ENCODE measurements at places on chromosomes 16 and 17. TPM values are rescaled to one million over a fixed set of nuclear protein-coding genes. Genes with fewer than 3 reads are reported as not detected.

- peak; percentile 68 for DNase-seq
These were observed 338.5 kb downstream of the PMP22 start for GRCh38 chr17:14926526-14927122.

GRCh38 chr16:15552507-15552906 is 90.4 kb downstream of the MARF1 start:
- no peak for DNase-seq

GRCh38 chr16:1117176-1117900 is 21.3 kb upstream of the C1QTNF8 start:
- no peak for DNase-seq

DNA sequence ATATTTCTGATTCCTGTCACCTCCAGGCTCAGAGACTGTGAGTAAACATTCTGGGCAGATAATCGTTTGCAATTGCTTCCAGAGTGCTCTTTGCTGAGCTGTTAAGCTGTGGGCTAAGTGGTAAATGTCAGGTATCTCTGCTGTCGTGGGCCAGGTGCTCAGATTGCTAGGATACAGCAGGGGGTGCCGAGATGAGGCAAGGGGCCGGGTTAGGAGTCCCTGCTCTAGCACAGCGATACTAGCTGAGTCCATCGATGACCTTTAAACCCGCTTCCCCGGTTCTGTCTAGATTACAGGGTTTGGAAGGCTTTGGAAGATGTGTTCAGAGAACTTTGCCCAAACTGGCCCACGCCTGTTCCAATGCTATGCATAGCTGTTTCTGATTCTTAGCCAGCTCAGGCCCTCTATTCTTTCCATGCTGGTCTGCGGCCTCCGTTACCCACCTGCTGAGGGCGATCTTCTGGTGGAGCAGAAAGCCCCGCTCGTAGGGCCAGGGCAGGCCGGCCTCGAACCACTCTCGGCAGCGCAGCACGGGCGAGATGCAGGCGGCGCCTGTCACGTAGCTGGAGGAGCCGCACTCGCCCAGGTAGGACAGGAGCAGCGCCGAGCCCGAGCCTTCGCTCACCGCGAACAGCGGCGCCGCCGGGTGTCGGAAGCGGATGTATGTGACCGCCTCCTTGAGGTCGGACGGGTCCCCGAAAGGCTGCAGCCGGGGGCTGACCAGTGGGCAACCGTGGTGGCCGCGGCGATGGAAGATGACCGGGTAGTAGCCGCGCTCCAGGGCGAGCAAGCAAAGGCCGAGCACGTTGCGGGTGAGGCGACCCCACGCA is 979 bp downstream of the ABHD15 start:
- no peak for DNase-seq

DNA sequence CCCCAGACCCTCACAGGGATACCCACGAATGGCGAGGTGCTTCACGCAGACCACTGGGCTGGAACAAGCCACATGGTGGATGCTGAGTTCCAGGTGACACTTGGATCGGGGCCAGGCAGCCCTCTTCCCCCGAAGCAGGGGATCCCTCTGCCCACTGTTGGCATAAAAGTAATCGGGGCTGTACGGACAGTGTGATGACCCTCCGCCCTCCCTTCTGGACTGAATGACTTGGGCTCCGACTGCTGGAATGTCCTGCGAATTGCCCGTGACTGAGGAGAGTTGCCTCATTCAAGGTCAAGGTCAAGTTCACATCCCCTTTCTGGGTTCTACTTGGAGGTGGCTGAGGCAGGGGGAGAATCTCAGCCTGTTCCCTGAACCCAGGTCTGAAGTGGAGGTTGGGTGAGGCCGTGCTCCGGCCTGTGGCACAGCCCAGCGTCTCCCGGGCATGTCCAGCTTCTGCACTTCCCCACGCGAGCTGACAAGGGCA is 28.5 kb upstream of the CREBBP start:
- no peak for DNase-seq

- no peak for DNase-seq
These were observed 139.0 kb downstream of the RPTOR start for GRCh38 chr17:80683625-80684104.

DNA sequence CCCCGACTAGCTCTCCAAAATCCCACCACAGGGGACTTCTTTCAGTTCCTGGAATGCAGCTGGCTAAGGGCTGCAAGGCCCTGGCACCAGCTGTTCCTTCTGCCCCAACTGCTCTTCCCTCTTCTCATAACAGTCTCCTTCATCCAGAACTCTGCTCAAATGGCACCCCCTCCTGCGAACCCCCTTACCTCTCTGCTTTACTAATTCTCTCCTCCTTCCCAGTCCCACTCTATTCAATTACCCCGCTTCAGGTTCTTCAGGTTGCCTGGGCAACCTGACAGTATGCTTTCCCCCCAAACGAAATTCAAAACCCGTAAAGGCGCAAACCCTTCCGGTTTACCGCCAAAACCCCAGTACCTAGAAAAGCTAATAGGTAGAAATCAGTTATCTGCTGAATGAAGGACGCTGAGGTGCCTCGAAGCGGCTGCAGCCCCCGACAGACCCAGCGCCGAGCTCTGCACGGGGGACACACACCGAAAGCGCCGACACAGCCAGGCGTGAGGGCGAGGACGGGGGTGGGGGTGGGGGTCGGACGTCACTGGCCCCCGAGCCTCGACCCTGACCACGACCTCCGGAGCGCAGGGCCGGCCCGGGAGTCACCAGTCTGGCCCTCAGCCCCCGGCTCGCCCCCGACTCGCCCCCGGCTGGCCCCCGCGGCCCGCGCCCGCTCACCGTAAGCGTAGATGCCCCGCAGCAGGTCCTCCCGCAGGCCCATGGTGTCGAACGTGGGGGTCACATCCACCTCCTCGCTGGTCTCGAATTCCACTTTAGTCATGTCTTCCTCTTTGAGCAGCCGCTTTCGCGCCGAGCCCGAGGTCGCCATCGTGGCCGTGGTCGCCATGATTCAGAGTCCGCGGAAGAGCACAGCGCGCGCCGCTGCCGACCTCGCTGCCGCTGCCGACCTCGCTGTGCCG is 550 bp downstream of the EIF4A3 start:
- DNase-seq, result no peak

Gene C17orf100
- 0.32 TPM for total RNA-seq

- peak; percentile 48 for DNase-seq
These were observed 355.3 kb downstream of the TOX3 start for GRCh38 chr16:52191531-52192134.

DNA sequence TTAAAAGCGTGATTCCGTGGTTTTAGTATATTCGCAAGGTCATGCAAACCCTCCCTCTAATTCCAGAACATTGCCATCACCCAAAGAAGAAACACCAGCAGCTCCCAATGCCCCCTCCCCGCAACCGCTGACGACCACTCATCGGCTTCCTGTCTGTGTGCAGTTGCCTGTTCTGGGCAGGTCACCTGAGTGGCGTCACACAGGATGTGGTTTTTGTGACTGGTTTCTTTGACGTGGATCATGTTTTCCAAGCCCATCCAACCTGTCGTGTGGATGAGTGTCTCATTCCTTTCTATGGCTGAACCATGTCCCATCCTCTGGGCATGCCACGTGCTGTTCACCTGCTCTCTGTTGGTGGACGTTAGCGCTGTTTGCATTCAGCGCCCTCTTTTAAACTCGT is 8.2 kb upstream of the ATP2C2 start:
- DNase-seq, result no peak

- no peak for DNase-seq
These were observed 151.1 kb upstream of the NOL11 start for GRCh38 chr17:67566656-67567055.

GRCh38 chr17:33261820-33262219 is 31.3 kb downstream of the ASIC2 start:
- no peak for DNase-seq

- no peak for DNase-seq
These were observed 220.6 kb downstream of the HS3ST4 start for GRCh38 chr16:25912321-25912720.

- DNase-seq, result no peak
These were observed 1.8 kb upstream of the ENPP7 start for GRCh38 chr17:79728908-79729471.

- no peak for DNase-seq
These were observed 7.3 kb downstream of the HS3ST4 start for GRCh38 chr16:25699069-25699468.

- no peak for DNase-seq
These were observed 25.9 kb downstream of the PIPOX start for GRCh38 chr17:29068818-29069217.

GRCh38 chr17:78708510-78708973 is 73.5 kb downstream of the CYTH1 start:
- peak; percentile 78 for DNase-seq

DNA sequence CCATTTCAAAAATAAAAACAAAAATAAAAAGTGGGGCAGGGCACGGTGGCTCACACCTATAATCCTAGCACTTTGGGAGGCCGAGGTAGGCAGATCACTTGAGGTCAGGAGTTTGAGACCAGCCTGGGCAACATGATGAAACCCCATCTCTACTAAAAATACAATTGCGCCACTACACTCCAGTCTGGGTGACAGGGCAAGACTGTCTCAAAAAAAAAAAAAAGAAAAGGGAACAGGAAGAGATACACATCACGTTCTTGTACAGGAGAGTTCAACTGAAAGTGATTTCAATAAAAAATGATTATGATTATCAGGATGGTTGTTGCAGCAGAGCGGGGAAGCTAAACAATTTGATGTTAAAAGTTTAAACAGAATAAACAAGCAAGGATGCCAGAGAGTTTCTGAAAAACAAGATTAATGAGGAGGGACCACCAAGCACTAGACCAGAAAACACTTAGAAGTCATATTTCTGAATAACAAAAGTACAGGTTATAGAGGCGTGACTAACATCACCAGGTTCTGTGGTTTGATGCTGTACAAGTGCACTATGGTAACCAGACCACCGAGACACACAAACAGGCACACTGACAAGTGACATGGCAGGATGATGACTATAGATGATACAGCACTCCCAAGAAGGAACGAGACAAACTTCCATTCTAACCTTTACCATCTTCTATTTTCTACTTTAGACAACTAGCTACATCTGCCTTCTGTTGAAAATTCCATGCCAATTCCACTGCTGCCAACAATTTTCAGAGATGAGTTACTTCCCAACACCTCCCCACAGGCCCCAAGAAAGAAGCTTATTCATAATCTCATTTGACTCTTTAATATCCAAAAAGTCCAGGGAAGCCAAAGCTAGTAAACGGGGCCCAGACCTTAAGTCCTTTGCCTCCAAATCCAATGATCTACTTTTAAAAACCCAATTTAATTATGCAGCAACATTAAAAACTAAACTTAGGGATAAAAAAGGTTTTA is 11.8 kb downstream of the DNAJA2 start:
- no peak for DNase-seq

- no peak for DNase-seq
These were observed 13.2 kb downstream of the GALK1 start for GRCh38 chr17:75751676-75752404.

GRCh38 chr17:2143332-2143731 is 88.4 kb downstream of the HIC1 start:
- no peak for DNase-seq

- DNase-seq, result no peak
These were observed 79.3 kb downstream of the EMP2 start for GRCh38 chr16:10501016-10501607.

Gene GGNBP2
- total RNA-seq, result 51.5 TPM

DNA sequence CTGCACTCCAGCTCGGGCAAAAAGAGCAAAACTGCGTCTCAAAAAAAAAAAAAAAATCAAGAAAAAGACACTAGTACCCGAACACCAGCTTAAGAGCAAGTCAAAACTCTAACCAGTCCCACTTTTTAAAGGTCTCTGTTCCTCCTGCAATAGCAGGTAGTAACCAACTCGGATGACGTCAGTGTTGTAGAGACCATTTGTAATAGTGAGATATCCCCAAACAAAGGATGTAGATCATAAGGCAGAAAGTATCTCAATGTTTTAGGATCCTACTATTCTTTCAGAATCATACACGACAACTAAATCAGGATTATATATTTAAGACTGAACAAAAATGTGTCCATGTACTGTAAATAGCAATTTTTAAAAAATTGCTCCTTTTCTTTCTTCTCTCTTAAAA is 2.4 kb downstream of the JPT1 start:
- no peak for DNase-seq

Gene HOXB5
- 2.3 TPM for total RNA-seq

- no peak for DNase-seq
These were observed 1.8 kb upstream of the HEATR6 start for GRCh38 chr17:60080545-60080944.

- no peak for DNase-seq
These were observed 595.2 kb downstream of the TOX3 start for GRCh38 chr16:51951668-51952298.

DNA sequence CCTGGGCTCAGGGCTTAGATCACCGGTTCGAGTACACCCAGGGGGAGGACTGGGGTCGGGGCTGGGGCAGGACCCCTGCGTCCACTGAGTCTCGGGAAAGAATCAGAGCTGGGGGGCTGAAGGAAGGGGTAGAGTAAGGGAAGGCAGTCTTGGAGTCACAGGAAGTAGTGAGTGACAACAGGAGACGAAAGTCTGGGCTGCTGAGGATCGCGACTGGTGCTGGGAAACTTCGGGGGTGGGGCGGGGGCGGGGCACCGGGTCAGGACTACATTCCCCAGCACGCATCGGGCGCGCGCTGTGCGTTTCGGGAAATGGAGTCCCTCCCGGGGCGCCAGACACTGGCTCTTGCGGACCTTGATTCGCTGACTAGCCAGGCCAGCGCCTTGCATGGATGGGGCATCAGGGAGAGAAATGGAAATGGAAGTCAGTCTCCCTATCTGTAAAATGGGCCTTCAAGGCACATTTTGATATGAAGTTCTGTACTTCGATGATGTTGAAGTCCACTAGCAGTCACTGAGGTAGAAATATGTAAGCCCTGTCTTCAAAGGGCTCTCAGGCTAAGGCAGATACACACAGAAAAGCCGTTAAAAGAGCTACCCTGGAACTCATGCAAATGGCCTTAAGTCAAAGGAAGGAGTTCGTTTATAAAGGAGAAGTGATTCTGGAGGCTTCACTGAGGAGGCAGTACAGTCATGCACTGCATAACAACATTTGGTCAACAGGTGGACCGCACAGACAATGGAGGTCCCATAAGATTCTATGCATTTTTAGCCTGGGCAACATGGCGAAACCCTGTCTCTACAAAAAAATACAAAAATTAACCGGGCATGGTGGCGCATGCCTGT is 697 bp downstream of the CTF1 start:
- peak; percentile 86 for DNase-seq

GRCh38 chr16:11585460-11586377 is 1.0 kb downstream of the LITAF start:
- no peak for DNase-seq

DNA sequence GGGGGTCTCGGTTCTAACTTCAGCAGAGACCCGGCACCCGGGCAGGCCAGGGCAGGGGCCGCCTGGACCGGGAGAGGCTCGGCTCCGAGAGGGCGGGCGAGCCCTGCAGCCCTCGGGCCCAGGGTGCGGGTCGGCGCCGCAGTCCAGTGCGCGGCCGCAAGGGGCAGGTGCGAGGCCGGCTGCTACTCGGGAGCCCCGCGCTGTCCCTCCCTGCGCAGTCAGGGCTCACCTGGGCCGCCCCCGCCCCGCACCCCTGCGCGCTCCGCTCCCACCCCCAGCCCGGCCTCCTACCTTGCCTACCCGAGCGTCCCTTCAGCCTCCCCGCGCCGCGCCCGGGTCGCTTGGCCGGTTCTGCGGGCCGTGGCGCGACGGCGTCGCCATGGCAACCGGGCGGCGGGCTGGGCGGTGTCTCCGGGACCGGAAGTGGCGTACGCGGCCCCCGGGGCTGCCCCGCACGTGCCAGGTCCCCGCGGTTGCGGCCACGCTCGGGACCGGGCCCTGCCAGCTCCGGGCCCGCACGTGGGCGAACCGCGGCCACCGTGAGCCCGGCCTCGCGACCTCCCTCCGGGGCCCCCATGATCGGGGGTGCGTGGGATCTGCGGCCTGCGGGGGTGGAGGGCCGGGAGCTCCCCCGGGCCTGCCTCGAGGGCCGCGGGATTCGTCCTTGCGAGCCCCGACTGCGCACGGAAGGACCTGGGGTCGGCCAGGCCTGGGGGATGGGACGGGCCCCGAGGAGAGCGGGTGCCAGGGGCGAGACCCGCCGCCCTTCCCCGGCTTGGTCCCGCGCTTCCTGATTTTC is at the start of gene CYB561:
Gene CYB561, minus strand, starts transcription at position 353 of the 799 bp plus-strand sequence. CDS start 8,759 bp downstream, outside the sequence.
- peak; percentile 67 for DNase-seq

Data from NCI-H460 (cell line).